Choroid plexus epithelial cell (primary cell): ENCODE measurements at places on chromosomes 3 and 15.

DNA sequence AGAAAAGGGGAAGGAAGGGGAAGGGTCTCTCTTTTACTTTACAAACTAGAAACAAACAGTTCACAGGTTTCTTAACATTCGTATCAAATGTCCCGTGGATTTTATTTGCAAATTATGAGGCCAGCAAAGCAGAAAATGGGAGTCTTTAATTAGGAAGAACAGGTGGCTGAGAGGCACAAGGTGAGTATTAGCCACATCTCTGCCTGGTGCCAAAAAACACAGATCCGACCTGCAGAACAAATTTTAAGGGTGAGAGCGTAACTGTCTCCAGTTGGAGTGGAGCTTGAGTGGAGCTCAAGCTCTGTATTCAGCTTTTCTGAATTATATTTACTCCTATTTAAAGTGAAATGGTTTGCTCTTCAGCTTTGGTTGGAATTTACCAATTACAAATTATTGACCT lies 1004.9 kb downstream of the FHIT start:
- DNase-seq = no peak

GRCh38 chr3:33525232-33525631 lies 85.0 kb upstream of the UBP1 start:
- no peak for DNase-seq

- no peak for DNase-seq
Measured at GRCh38 chr15:59330649-59331048, 42.0 kb downstream of the MYO1E start.

- no peak for DNase-seq
Measured at GRCh38 chr3:103906304-103906703, 1460.4 kb upstream of the ALCAM start.

DNA sequence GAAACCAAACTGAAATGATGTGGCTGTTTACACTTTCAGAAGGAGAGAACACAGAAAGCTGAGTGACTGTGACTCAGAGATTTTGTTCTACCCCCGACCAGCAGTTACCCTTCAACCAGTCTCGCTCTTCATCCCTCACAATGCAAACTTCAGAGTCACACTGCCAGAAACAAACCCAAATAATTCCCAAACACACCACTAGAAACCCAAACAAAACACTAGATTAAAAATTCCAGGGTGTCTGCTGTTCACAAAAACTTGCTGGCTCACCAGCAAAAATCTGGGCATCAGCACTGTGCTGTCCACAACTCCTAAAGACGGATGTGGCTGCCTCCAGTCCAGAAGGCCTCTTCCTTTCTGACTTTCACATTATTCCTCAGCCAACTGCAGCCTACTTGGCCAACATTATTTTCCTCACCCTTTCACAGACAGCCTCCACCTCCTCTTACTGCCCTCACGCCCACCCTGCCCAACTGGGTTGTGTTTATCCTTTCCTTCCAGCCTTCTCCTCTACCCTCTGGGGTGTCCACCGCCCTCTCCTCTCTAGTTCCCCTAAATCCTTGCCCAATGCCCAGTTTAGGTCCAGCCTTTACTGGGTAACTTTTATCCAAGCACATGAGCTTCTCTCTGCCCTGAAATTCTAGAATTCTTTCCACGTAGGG lies 71.4 kb downstream of the MECOM start:
- no peak for DNase-seq

GRCh38 chr3:156688632-156689452 lies 14.5 kb downstream of the TIPARP start:
- no peak for DNase-seq

DNA sequence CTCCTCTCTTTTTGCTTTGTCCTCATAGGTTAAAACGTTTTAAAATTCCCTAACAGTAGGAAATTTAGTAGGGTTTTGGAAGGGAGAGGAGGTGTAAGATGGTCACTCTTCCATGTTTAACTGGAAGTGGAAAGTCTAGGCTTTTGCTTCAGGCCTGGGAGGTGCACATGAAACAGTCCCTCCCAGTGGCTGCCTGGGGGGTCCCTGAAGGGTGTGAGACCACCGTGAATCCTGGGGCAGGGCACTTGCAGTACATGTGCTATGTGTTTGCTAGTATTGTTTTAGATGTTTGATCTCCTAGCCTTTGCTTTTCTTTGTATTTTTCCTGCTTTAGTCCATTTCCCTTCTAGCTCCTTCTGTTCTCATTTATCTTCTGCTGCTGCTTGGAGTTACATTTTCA lies 178.5 kb downstream of the THSD4 start:
- no peak for DNase-seq

DNA sequence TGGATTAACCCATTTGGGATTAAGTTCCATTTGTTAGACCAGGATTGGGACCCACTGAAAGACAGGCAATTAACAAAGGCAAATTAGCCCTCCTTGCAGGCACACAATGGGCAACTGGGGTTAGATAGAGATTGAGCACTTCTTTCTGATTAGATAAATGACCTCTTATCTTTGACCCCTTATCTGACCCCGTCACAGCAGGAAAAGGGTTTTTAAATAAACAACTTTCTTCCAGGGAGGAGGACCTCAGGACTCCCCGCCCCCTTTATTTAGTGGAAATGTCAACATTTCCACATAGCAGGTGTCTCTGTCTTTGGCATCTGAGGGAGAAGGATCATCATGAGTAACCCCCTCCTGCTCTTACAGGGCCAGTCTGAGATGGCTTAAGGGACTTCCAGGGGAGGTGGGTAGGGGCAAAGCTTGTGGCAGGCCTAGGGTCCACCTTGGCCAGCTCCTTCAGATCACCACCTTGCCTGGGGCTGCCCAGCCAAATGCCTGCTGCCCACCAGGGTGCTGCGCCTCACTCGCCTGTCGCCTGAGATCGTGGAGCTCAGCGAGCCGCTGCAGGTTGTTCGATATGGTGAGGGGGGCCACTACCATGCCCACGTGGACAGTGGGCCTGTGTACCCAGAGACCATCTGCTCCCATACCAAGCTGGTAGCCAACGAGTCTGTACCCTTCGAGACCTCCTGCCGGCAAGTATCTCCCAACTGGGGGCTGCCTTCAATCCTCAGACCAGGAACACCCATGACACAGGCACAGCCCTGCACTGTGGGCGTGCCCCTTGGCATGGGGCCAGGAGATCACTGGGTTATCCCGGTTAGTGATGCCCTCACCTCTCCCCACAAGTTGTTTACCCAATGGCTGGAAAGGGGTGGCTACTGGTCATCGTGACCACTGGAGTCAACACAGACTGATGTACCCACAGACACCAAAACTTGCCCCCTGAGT lies 2.6 kb upstream of the WDR6 start:
- no peak for DNase-seq

- no peak for DNase-seq
Measured at GRCh38 chr15:31228980-31229826, 97.4 kb upstream of the KLF13 start.

- DNase-seq = peak; percentile 26
Measured at GRCh38 chr15:34366271-34367065, 528 bp downstream of the LPCAT4 start.

DNA sequence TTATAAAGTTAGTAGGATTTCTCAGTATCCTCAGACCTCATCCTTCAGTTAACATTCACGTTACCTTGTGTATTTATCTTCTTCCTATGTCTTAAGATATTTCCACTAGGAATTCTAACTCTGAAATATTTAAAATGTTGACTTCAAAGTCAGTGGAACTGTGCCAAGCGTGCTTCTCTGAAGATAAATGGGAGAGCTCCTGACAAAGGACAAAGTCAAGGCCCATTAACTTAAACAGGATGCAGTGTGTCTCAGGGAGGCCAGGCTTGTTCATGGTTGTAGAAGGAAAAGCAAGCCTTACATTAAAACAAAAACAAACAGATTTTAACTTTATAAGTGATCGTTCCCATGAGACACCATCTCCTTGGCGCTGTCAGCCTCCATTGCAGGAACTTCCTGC lies 41.5 kb downstream of the ABHD17C start:
- peak; percentile 32 for DNase-seq

GRCh38 chr15:65580287-65580686 lies 30.6 kb downstream of the INTS14 start:
- DNase-seq = peak; percentile 86

- DNase-seq = peak; percentile 44
Measured at GRCh38 chr3:159170436-159171003, 368.7 kb downstream of the MFSD1 start.

DNA sequence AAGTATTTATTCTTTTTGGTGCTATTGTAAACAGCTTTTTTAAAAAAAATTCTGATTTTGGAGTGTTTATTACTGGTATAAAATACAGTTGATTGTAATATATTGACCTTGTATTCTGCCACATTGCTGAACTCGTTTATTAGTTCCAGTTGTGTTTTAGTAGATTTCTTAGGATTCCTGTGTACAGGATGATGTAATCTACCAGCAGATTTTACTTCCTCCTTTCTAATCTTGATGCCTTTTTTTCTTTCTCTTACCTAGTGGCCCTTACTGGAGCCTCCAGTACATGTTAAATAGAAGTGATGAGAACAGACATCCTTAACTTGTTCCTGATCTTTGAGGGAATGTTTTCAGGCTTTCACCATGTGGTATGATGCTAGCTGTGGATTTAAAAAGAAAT lies 70.4 kb upstream of the KY start:
- DNase-seq = no peak
